ENCODE measurements at places on chromosomes 6 and 20.

DNA sequence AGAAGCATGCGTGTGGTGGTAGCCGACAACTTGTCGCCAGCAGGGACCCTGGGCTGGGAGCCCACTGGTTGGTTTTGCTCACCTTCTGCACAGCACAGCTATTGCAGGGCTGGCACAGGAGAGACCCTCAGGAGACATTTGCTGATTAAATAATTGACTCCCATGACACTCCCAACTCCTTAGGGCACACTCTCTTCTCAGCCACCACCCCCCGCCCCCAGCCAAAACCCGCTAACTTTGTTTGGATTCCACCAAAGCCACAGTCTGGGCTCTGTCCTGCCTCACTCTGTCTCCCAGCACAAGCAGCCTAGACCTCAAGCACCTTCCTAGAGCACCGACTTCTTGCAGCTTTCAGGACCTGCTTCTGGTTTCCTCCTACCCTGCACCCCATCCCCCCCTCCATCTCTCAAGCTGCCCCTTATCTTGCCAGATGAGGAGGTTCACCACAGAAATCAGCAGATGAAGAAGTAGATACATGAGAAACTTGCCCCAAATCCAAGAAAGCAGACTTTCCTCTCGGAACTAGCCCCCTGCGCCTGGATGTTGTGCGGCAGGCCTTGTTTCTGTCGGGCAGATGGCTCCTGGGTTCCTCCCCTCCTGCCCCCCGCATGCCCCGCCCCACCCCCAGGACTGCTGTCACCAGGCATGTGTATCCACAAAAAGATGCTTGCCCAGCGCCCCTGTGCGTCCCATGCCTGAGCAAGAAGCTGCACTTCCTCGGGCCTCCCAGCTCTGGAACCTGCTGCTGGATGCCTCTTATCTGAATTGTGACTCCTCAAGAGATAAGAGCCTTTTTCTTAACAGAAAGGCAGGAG lies 35.0 kb upstream of the CD93 start:
- DNase-seq: no peak

DNA sequence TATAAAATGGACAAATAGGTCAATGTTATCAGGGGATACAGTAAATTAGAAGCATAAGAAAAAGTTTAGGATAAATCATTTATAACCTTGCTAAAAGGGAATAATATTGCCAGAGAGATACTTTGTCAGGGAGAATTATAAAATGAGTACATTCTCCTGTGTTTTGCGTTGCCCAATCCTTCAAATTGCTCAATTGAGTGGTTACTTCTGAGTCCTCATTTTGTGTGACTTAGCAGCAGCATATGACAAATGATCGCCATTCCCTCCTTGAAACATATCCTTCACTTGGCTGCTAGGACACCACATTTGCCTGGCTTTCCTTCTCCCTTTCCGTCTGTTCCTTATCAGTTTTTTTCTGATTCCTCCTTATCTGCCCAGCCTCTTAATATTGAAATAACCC lies 106.7 kb upstream of the FLRT3 start:
- no peak for DNase-seq

GRCh38 chr20:50431066-50431450 lies 79.1 kb upstream of the PTPN1 start:
- no peak for DNase-seq

DNA sequence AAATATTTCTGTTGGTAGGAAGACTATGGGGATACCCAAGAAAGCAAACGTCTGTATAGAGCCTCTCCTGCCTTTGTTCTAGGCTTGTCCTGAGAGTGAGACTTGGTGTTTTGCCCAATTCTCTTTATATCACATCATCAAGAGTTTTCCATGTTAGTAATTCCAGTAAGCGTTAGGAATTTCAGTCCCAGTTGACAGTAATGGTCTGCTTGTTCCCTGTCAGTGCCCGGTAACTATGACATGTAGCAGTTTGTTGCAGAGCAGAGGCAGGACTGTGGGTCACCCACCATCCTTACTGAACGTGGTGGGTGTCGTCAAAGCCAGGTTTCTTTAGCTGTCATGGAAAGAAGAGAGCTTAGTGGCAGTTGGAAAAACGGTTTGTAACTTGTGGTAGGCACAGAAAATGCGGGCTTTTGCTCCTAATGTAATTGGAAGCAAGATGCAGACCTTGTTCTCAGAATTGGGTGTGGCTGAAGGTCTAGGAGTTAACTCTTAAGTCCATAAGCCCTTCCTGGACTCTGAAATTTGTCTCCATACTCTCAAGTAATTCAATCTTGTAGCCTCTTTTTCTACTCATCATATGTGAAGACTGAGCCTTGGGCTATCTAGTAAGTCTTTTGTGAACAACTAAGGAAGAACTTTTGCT lies 188.8 kb downstream of the TMEM242 start:
- no peak for DNase-seq

DNA sequence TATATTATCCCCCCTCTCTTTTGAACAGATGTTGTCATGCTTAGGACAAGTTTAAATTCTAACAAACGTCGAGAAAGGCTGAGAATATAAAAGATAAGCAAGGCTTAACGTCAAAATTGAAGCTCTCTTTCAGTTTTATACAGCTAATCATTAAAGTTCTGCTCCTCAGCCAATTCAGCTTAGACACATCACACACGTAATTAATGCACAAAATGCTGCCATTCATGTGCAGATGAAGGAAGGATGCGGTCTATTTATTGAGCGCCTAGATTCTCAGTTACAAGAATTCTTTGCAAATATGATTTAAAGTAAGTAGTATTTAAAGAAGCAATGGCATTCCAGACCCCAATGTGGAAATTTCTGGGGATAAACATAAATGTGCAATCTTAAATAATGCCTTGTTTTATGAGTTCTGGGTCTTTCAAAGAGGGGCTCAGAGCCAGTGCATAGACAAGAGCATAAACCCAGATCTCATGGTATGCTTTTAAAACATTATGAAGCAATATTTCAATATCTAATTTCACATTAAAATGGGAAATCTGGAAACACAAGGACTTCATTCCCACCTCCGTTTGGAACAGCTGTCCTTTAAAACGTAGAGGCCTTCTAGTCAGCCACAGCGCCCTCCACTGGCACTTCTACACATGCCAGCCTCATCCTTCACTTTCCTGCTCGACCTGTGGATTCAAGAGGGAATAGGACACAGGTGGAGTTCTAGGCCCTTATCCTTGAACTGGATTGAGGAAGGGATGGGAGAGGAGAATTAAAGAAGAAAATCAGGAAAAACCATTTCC lies 85.8 kb downstream of the LYRM4 start:
- no peak for DNase-seq

DNA sequence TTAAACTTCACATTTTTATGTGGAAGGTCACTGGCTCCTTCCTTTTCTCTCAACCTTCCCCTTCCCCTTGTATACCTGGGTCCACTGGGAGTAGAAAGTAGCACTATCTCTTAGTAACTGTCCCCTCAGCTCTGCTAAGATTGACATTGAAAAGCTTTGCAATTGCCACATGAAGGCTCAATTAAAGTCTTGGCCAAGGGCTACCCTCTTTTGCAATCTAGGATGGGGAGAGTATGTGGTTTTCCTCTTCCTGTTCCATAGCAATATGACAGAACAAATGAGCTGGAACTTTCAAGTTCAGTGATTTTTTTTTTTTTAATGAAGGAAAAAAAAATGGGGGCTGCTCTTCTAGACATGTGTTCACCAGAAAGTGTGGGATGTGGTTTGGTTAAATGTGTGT lies 37.1 kb downstream of the PROKR2 start:
- no peak for DNase-seq

Data from HTR-8/SVneo (cell line).